8988T (cell line): ENCODE measurements at places on chromosomes 6 and 20.

GRCh38 chr6:161133963-161134362, 139.9 kb downstream of the AGPAT4 start:
- no peak for DNase-seq

- DNase-seq = no peak
Observed at GRCh38 chr6:37306624-37307222, 47.1 kb upstream of the RNF8 start.

DNA sequence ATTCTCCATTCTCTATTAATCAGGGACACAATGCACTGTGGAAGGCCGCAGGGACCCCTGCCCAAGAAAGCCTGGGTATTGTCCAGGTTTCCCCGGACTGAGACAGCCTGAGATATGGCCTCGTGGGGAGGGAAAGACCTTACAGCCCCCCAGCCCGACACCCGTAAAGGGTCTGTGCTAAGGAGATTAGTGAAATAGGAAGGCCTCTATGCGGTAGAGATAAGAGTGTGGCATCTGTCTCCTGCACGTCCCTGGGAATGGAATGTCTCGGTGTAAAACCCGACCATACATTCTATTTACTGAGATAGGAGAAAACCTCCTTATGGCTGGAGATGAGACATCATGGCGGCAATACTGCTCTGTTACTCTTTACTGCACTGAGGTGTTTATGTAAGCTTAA, 15.7 kb upstream of the EIF2S2 start:
- no peak for DNase-seq

- DNase-seq = no peak
Observed at GRCh38 chr6:90574610-90575009, 12.3 kb downstream of the MAP3K7 start.

- no peak for DNase-seq
Observed at GRCh38 chr6:144574796-144575195, 289.7 kb downstream of the UTRN start.

GRCh38 chr6:18451756-18452155, 64.6 kb downstream of the RNF144B start:
- no peak for DNase-seq

GRCh38 chr20:35699127-35699956, at the start of the genes NFS1 and ROMO1:
Gene NFS1, minus strand, starts transcription at chr20:35699352. Its CDS starts 64 bp downstream, at chr20:35699288.
Gene ROMO1, plus strand, starts transcription at chr20:35699405. Its CDS starts 228 bp downstream, at chr20:35699633.
- peak; percentile 85 for DNase-seq

GRCh38 chr6:35496841-35497570, at the start of gene TEAD3:
Gene TEAD3, minus strand, starts transcription at chr6:35497079.
- DNase-seq = peak; percentile 97

DNA sequence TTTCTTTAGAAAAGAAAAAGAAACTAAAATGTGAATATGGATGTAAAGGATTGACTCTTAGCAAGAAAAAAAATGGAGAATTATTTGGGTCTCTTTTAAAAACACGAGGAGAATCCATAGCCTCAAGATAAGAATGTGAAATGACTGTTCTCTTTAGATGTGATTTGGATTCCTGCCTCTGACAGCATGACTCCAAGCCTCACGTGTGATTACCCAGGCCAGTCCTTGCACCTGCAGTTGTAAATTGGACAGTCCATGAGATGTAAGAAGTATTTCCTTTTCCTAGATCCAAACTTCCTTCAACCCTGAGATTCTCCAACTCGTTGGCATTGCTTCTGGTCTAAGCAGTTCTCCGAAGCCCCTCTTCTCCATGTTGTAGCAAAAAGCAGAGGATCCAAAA, 31.9 kb downstream of the SLC2A12 start:
- DNase-seq = no peak

GRCh38 chr6:98634569-98634968, 199.8 kb upstream of the POU3F2 start:
- DNase-seq = no peak

- DNase-seq = no peak
Observed at GRCh38 chr6:7479801-7480266, 61.6 kb upstream of the DSP start.

- no peak for DNase-seq
Observed at GRCh38 chr20:10665027-10665561, 8.7 kb downstream of the JAG1 start.

- no peak for DNase-seq
Observed at GRCh38 chr20:41049451-41049850, 20.8 kb downstream of the TOP1 start.

GRCh38 chr6:1163501-1163900, 148.4 kb upstream of the FOXQ1 start:
- DNase-seq = no peak

DNA sequence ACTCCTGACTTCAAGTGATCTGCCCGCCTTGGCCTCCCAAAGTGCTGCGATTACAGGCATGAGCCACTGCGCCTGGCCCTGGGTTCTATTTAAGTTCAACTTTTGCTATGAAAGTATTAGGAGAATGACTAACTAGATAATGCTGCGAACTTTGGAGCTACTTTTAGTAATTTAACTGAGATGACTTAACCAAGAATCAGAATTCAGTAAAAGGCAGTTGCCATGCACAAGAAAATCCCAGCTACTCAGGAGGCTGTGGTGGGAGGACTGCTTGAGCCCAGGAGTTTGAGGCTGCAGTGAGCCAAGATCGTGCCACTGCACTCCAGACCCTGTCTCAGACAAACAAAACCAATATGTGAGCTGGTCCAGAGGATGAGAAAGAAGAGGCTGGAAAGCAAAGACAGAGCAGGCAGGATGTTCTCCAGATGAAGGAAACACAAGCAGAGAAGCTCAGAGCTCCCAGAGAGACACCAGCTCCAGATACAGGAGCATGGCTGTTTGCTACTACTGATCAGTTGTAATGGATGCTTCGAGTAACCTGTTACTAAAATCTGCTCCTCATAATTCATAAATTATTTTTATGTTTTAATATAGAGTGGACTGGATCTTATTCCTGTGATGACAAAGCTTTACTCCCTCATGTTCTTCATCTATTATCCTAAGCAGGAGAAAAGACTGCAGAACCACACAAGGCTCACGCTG, 23.9 kb downstream of the ZNF217 start:
- no peak for DNase-seq
